ENCODE measurements at places on chromosomes 11 and 22.
A peak's percentile ranks its signal among the peaks of the same experiment; 100 is the strongest.

GRCh38 chr22:27603800-27604144 is 197.8 kb downstream of the MN1 start:
- DNase-seq: no peak

DNA sequence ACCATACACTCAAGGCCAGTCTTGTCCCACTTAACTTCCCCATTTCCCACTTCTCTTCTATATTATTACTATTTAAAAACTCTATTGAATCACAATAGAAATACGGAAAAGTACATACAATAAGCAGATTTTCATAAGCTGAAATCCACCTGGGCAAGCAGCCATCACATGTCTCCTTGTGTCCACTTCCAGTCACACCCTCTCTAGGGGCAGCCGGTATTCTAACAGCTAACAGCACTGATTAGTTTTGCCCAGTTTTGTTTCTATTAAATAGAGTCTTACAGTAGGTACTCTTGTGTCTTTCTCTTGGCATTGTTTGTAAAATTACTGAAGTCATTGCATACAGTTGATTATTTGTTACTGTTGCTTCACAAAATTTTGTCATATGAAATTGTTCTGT is 37.8 kb downstream of the PPP6R3 start:
- no peak for DNase-seq

DNA sequence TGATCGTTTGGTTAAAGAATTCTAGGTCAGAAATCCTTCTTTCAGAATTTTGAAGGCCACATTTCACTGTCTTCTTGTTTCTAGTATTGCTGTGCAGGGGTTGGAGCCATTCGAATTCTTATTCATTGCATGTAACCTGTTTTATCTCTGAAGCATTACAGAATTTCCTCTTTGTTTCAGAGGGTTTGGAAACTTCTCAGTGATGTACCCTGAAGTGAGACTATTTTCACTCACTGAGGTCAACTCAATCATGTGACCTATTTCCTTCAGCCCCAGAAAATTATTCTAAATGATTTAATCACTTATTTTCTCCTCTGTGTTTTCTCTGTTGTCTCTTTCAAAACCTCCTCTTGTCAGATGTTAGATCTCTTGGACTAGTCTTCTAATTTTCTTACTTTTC is 147.8 kb downstream of the ENTHD1 start:
- DNase-seq: no peak

GRCh38 chr11:130861902-130862860 is 54.1 kb downstream of the SNX19 start:
- peak; percentile 47 for DNase-seq

DNA sequence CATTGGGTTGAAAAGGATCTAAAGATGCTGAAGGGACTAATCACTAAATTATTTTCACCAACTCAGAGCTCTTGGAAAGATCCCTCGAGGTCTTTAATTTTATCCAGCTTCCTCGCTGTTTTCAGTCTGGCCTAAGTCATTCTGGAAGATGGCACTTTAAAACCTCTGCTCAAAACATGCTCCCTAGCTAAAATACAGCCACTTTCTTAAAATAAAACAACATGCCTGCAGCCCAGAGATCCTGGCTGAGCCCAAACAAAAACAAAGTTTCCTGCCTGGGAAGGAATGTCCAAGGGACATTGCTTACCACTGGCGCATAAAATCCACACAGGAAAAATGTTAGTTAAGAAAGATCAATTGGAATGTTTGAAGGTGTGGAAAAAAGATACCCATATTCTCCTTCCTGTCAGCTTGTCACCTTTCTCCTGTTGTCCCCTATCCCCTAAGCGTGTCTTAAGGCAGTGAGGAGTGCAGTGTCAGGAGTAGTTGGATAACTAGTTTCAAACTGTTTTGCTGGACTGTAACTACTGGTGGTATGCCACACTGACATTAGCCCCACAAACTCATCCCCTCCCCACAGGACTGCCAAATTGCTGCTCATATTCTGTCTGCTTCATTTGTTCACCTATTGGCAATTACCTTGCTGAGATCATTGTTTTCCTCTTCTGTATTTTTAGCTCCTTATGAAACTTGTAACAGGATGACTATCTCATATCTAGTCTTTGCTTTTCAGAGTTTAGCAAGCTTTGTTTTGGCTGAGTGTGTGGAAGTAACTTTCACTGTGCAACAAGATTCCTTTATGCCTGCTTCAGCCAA is 108.3 kb upstream of the SESN3 start:
- no peak for DNase-seq

GRCh38 chr22:45667486-45667885 is 4.1 kb upstream of the ATXN10 start:
- DNase-seq: no peak

- no peak for DNase-seq
These were observed 40.4 kb downstream of the RRAS2 start for GRCh38 chr11:14318581-14318981.

DNA sequence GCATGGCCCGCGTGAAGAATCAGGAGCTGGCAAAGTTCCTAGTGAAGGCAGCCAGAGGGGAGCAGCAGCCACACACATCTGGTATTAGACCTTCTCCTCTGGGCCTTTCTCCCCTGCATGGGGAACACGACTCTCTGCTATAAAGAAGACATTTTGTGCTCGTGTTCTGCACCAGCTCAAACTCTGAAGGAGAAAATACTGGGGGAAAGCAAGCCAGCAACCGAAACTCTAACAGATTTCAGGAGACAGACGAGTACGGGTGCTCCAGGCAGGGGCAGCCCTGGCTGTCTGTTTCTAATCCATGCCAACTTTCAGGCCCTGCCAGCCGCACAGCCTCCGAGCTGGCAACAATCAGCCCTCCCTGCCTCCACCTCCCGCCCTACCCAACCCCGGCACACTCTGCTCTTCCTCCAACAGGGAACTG is 296.3 kb downstream of the BRD1 start:
- no peak for DNase-seq

- DNase-seq: no peak
These were observed 3.3 kb downstream of the SLC22A25 start for GRCh38 chr11:63240098-63240497.

DNA sequence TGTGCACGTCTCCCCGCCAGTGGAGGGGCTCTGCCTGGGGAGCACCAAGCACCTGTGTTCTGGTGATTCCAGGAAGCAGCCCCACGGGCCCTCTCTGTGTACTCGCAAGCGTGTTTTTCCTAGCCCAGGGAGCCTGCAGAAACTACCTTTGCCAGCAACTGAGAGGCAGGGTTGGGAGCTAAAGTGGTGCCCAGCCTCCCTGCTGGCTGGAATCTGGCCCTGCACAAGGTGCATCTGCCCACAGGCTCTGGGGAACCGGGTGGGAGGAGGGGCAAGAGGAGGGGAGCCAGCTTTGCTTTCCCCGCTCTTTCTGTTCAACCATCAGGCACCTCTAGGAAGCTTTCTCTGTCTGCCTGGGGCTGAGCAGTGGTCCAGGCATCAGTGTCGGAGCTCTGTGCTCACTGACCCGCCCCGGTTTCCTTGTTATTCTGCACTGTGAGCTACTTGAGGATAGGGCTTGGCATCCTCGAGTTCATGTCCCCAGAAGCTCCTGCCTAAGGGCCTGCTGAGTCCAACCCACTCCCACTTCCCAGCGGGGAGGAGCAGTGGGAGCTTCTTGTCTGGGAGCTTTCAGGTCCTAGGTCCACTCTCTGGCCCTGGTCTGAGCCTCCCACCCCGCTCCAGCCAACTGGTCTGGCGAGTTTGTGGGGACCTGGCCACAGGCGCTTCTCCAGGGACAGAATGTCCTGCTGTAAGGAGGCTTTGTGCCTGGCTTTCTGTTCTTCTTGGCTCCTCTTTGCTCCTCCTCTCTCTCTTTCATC is 14.9 kb downstream of the DAGLA start:
- no peak for DNase-seq

GRCh38 chr11:12529041-12529440 is 145.2 kb upstream of the TEAD1 start:
- DNase-seq: no peak

DNA sequence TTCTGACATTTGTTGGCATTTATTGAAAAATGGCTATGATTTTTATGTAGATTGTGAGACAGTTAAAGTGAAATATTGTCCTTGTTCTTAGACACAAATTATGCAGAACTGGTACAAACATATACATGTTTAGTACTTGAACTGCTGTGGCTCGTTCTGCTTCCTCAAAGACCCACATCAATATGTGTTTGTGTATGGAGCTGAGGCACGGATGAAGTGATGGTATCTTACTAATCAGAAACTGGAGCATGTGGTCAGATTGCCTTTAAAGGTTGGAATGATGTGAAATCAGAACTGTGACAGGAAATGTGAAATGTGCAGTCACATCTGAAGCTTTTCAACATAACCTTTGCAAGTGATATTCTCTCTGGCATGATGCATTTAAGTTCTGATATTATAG is 130.4 kb downstream of the NAV2 start:
- DNase-seq: no peak

GRCh38 chr11:17472467-17472866 is 4.2 kb downstream of the ABCC8 start:
- no peak for DNase-seq

DNA sequence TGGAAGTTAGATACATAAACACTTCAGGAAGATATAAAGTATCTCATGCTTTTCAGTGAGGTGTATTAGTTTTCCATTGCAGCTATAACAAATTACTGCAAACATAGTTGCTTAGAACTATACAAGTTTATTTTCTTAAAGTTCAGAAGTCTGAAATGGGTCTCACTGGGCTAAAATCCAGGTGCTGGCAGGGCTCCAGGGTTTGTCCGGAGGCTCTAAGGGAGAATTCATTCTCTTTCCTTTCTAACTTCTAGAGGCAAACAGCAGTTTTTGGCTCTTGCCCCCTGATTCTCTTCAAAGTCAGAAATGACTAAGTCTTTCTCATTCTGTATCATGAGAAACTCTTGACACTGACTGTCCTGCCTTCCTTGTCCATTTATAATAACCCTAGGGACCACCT is 138.8 kb downstream of the AASDHPPT start:
- no peak for DNase-seq

- DNase-seq: no peak
These were observed 737 bp downstream of the PPP2R1B start for GRCh38 chr11:111765320-111765983.

- no peak for DNase-seq
These were observed 70.6 kb upstream of the SEPTIN5 start for GRCh38 chr22:19643448-19644313.

DNA sequence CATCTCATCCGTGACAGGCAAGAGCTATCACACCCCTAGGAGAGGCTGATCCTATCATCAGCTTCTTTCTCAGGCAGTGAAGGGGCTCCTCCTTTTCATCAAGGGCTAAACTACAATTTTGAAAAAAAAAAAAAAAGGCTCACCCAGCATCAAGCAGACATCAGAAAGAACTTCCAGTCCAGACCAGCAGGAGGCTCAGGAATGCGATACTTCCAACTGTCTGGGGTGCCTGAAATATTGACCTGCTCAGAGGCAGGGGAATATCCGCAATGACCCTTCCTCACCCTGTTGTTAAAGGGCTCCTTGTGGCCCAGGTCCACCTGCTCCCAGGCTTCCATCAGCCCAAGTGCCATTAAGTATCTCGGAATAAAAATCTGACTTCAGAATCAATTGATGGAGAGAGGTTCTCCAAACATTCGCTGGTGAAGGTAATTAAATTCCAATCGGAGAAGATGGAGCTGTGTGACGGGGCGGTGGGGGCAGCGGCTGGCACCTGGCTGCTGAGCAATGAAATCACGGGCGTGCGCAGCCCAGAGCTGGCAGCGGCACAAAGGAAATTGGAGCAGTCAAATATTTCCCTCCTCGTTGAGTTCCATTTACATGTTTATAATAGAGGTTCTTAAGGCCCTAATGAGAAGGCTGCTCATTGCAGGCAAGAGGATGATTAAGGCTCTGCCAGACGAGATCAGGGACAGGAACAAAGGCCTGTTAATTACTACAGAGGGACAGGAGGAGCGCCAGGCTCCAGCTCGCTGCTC is 69.0 kb upstream of the THY1 start:
- DNase-seq: no peak

DNA sequence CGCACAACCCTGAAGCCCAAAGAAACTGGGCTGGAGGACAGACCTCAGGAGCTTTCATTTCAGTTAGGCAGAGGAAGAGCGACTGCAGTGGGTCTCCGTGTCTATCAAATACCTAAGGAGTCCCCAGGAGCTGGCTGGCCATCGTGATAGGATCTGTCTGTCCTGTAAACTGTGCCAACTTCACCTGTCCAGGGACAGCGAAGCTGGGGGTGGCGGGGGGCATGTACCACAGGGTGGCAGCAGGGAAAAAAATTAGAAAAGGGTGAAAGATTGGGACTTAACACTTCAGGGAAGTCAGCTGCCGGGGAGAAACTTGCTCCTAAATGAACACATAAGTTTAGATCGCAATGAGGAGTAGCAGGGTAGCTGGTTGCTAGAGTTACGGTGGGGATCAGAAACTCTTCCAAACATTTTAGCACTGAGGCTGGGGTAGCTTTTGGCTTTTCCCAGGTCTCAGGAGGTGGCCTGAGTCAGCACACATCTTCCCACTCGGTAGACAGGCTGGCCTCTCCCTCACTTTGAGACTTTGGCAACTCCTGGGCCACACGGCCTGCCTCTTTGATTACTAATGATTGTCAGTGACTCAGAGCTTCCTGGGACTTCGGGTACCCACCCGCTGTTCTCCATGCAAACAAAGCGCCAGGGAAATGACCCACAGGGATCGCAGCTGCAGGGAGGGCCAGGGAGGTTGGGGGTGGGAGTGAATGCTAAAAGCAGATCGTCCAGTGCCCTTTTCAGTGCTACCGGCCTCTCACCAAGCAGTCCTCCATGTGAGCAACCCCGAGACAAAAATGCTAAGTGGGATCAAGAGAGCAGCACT is 2.9 kb upstream of the MTFP1 start:
- no peak for DNase-seq

GRCh38 chr11:120805960-120806555 is 217.8 kb upstream of the TBCEL start:
- DNase-seq: no peak

- no peak for DNase-seq
These were observed 34.8 kb downstream of the KCNQ1OT1 start for GRCh38 chr11:2664791-2665525.

All from GM18507 (cell line).